Brain (organoid and tissue), 16 donors: ENCODE measurements at places on chromosomes 12 and 14.

DNA sequence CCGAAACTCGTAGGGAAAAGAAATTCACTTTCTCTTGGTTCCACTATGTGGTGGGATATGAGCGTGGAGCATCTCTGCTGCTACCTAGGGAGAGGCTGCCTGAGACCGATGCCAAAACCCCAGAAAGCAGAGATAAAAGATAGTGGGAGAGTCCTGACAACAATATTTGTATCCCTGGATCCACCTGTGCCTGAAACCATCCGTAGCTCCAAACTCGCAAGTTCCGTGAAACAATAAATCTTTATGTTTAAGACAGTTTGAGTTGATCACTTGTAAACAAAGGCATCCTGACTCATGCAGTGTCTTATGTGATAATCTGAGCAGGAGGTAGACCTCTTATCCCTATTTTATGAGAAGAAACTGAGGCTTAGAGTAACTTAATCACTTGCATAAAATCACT is 2.9 kb downstream of the MAP1LC3B2 start:
- DNase-seq: no peak

- DNase-seq: no peak
These were observed 21.1 kb downstream of the ZFHX2 start for GRCh38 chr14:23530375-23531055.

GRCh38 chr12:56071648-56072047 is 8.3 kb upstream of the ERBB3 start:
- DNase-seq: no peak

- DNase-seq: no peak
These were observed 28.5 kb downstream of the JDP2 start for GRCh38 chr14:75456069-75456996.

DNA sequence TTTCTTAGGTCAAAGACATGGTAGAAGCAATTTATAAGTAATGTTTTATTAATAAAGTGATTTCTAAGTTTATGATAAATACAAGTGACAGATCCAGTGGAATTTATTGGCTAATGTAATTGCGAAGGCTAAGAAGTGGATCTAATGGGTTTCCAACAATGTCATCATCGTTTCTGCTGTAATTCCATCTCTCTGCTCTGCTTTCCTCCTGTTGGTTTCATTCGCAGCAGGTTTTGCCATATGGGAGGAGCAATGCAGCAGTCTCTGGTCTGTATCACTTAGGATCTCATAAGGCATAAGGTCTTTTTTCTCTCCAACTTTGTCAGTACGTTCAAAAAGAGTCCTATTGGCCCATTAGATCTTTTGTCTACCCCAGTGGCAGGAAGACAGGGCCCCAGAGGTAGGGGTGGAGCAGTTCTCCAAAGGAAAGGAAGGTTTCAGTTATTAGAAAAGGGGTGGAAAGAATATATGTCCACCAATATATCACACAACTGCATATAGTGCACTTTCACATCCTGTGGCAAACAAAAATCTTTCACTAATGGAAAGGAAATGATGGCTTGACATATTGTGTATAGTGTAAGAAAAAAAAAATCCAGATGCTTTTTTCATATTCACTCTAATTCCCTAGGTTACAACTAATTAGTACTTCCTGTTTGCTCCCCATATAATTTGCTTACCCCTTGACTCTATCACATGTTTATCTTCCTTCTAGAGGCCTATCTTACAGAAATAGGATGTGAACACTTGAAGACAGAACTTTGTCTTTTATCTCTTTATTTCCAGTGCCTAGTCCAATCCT is 451.3 kb downstream of the ZFP36L1 start:
- no peak for DNase-seq

DNA sequence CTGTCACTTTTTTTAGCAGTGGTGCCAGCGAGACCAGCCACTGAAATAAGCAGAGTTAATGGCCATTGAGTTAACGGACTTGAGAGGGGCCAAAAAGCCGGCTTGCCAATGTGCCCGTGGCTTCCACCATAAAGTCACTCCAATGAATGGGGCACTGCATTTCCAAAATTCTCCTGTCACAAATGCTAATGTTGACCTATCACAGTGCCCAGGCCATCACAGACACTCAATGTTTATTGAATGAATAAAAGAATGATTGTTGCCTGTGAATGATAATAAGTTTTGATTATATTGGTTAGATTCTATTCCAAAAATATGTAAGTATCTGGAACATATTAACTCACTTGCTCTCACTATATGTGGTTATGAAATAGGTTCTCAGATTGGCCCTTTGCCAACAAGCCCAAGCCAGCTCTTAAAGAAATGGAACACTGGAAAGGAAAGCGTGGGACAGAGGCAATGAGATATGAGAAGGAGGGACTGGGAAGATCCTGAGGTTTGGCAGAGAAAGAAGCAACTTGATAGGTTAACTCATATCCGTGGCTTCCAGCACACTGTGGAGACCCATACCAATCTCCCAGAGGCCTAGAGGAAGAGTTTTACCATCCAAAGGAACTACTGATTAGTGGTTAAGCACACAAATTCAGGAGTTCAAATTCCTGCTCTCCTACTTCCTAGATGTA is 108.7 kb downstream of the BTG1 start:
- no peak for DNase-seq

DNA sequence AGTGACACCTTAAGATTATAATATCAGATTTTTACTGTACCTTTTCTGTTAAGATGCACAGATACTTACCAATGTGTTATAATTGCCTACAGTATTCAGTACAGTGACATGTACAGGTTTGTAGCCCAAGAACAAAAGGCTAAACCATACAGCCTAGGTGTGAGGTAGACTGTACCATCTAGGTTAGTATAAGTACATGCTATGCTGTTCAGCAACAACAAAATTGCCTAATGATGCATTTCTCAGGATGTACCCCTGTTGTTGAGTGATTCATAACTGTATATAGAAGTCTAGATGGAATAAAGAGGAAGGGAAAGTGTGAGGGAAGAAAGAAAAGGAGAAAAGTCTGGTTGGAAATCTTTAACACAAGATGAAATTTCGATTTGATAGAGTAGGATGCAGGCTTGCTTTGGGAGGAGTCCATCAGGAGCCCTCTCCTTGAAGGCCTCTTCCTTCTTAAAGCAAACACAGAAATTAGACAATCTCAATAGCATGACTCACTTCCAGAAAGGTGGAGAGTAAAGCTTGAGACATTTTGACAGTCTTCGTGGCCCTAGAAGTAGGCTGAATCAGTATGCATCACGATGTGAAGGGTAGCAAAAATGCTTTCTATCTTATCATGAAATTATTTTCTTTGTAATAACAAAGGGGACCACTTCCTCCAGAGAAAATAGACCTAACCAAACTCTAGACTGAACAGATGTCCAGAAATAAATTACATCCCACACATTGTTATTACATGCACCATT is 191.5 kb downstream of the SYT1 start:
- DNase-seq: no peak

- no peak for DNase-seq
These were observed 16.2 kb downstream of the NOXRED1 start for GRCh38 chr14:77407158-77407557.

GRCh38 chr12:116455540-116456329 is 103.4 kb upstream of the MAP1LC3B2 start:
- peak; percentile 86 for DNase-seq

DNA sequence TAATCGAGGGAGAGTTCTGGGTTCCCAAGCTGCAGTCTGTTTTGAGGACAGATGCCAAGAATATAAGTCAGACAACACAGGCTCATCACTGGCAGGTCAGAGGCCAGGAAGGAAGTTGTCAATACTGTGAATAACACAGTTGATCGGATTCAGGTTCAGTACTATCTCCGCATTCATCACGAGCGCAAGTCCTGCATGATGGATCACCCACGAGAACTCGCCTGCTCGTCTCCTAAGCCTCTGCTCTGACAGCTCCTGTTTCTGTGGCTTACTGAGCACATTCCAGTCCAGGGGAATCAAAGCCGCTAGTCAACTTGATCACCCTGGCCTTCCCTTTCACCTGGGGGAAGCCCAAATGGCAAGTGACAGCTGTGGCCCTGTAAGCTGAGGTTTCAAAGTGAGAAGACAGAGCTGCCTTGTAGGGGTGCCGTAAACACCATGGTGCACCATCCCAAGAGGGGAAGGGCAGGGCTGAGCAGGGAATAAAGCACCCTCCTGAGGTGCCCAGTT is 60.1 kb upstream of the DICER1 start:
- DNase-seq: no peak

DNA sequence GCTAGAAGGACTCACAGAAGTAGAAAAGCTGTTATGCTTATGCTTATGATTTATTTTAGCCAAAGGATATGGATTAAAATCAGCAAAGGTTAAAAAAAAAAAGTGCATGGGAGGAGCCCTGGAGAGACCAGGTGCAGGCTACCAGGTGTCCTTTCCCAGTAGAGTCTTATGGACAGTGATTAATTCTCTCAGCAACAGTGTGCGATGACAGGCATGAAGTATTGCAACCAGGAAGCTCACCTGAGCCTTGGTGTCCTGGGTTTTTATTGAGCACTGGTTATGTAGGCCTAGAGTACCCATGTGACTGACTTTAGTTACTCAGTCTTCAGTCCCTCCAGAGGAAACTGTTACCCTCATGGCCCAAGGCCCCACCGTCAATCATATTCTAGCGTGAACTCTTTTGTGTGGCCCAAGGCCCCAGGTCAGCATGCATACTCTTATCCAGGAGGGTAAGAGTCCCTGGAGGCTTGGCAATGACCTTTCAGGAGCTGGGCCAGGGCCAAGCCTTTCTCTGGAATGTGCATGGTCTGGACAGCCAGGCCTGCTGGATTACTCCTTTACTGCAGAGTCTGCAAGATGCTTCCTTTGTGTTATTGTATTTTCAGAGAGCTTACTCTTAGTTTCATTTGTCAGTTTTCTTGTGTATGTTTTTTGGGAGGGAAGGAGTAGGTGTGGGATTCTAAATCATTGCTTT is 69.6 kb upstream of the RD3L start:
- DNase-seq: no peak

DNA sequence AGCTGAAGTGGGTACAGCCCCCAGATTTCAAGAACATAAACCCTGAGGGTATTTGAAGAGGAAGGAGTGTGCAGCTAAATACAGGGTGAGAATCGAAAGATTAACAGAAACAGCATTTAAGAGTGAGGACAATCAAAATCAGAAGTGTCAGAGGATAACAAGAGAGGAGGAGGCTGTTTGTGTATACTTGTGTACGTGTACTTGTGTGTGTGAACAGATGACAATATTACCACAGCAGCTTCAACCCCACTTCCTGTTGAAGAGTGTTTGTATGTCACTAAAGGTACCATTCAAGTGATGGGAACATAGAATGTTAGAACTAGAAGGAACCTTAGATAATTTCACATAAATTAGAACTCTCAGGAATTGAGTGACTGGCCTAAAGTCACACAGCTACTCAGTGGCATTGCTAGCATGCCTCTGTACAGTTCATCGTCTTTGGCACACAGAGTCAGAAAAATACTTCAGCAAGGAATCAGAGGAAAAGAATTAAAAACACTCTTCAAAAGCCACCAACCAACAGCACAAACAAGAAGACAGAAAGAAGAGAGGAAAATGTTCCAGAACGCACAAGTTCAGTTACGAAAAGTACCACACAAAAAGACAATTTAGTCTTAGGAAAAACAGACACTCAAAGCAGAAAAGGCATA is 164.3 kb upstream of the BCL2L14 start:
- no peak for DNase-seq

DNA sequence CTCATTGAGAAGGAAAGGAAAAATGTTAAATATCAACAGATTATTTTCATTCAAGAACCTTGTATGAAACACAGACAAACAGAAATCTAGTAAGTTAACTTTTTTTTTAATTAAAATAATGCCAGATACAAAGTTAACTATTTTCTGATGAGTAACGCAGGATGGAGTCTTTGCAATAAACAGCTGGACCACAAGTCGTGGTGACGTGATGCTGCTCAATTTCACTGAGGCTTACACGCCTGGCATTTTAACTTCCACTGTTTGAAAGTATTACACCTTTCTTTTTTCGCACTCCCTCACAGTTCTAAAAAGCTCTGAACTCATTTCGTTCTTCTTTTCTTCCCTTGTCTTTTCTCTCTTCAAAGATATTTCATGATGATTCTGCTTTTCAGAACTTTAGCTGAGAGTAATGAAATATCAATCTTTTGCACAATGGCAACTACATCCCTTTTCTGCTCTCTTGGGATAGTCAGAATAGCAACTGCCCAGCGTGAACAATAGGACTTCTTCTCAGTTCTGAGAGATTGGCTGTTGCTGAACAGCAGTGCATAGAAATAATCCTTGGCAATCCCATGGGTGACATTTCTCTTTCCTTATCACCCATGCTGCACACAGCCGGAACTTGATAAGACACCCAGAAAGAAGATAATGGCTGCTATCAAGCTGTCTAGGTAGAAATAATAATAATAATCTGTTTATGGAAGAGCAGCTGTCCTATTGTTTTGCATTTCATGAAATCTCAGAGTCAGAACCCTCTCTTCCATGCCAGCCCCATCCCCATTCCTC is 160.5 kb downstream of the BTG1 start:
- DNase-seq: peak; percentile 53

DNA sequence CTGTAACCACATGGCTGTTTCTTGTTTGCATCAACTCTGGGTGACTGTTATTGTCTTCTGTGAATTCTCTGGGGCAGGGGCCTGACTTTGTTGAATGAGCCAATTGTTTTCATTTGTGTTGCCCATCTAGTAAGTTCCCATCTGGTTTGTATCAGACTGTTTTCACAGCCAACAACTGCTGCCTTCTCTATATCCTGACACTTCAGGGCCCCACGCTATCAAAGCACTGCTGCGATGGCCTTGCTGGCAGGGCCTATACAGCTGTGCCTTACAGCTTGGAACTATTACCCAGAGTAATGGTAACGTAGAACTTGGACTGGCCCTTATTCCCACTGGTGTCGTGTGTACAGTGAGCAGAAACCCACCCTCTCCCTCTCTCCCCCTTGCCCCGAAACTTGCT is 104.3 kb upstream of the DACT1 start:
- peak; percentile 38 for DNase-seq

- DNase-seq: peak; percentile 4
These were observed 34.9 kb downstream of the RERGL start for GRCh38 chr12:18054925-18055619.

- no peak for DNase-seq
These were observed 58.4 kb upstream of the SAV1 start for GRCh38 chr14:50726372-50727107.

DNA sequence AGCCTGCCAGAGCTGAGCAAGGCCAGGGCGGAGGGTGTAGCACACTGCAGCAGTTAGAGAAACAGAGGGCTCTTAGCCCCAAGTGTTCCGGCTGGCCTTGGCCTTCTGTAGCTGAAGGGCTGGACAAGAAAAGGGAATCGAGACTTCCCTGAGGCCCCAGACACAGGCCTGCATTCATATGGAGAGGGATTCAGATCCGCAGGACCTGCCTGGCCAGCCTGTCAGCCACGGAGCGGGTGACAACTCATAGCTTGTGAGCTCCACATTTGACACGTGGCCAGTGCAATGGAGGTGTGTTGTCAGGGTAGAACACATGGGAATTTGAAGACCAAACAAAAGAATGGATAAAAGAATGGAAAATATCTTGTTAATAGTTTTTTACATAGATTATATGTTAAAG is 182.2 kb upstream of the GSC start:
- DNase-seq: no peak

- DNase-seq: no peak
These were observed 1.9 kb upstream of the CNPY2 start for GRCh38 chr12:56317675-56318074.
